ENCODE measurements at places on chromosomes 4 and X. TPM values are rescaled to one million over a fixed set of nuclear protein-coding genes. Genes with fewer than 3 reads are reported as not detected.

Gene ARL13A
- total RNA-seq: not detected

Gene TMPRSS11F
- total RNA-seq: not detected

Gene CDX4
- total RNA-seq: not detected

Gene TMPRSS11D
- total RNA-seq: 0.16 TPM

Gene C4orf54
- total RNA-seq: 0.06 TPM

Gene MAGED2
- total RNA-seq: 234 TPM

Gene ITGB1BP2
- total RNA-seq: 5.2 TPM

Gene CENPVL2
- not detected for total RNA-seq

Gene CLIC2
- total RNA-seq: 10.4 TPM

Gene DKK2
- total RNA-seq: 0.13 TPM

Gene ADGRG2
- total RNA-seq: not detected

Gene ERAS
- total RNA-seq: not detected

Gene CT55
- total RNA-seq: not detected

Gene TMPRSS11E
- not detected for total RNA-seq

Gene TKTL2
- total RNA-seq: not detected

Gene KIF4A
- 11.3 TPM for total RNA-seq

Gene EXOC1
- 28.2 TPM for total RNA-seq

Gene STOX2
- total RNA-seq: 1.6 TPM

Gene ADRA2C
- 0.31 TPM for total RNA-seq

Gene CNGA1
- total RNA-seq: not detected

Gene SCML1
- 5.7 TPM for total RNA-seq

Gene NSUN7
- total RNA-seq: under 0.01 TPM

Gene DMP1
- not detected for total RNA-seq

Gene NUDT11
- total RNA-seq: 1.1 TPM

Gene MAGEA2B
- not detected for total RNA-seq

Gene GPR143
- total RNA-seq: 1.5 TPM

Gene H2BW2
- not detected for total RNA-seq

Gene ARR3
- total RNA-seq: not detected

Gene NAA11
- total RNA-seq: not detected

Gene GAGE12J
- not detected for total RNA-seq

Gene TCEANC
- total RNA-seq: 2.1 TPM

Gene FAM13A
- total RNA-seq: 3.1 TPM

Gene CACNA1F
- total RNA-seq: 0.31 TPM

Gene GABRE
- 2.4 TPM for total RNA-seq

Gene PFKFB1
- total RNA-seq: not detected

Gene RPL39
- 2,089 TPM for total RNA-seq

Gene SNCA
- total RNA-seq: 49.5 TPM

Gene ASB11
- total RNA-seq: not detected

Gene BEX2
- total RNA-seq: 1.3 TPM

Gene SPANXA2
- total RNA-seq: not detected

Gene CFP
- 0.49 TPM for total RNA-seq

Gene MSMO1
- 120 TPM for total RNA-seq

Gene RAB41
- total RNA-seq: not detected

Gene SORBS2
- 261 TPM for total RNA-seq

Gene DUX4
- not detected for total RNA-seq

Gene BTK
- total RNA-seq: not detected

Gene GABRQ
- not detected for total RNA-seq

Gene ZMAT1
- 0.81 TPM for total RNA-seq

Gene ADH1B
- 0.32 TPM for total RNA-seq

Gene MBTPS2
- total RNA-seq: 2.9 TPM

All from bladder microvascular endothelial cell (primary cell).